ENCODE measurements at places on chromosomes 4 and X.

GRCh38 chr4:182010876-182011275, 232.3 kb upstream of the TENM3 start:
- DNase-seq, result no peak

DNA sequence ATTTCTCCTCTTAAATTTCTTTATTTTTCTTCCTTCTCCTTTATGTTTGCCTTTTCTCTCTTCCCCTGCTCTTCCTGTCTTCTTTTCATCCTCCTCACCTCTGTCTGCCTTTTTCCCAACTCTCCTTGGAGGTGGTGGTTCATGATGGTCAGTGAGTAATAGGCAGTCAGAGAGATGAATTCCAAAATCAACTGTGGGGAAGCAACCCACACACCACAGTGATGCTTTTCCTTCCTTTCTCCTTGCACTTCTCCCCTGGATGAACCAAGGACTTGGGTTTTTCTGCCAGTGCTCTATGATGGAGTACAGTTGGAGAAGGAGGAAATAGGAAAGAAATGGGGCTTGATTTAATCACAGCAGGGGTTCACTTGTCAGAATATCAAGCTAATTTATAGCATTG, 153.8 kb downstream of the DCK start:
- no peak for DNase-seq

DNA sequence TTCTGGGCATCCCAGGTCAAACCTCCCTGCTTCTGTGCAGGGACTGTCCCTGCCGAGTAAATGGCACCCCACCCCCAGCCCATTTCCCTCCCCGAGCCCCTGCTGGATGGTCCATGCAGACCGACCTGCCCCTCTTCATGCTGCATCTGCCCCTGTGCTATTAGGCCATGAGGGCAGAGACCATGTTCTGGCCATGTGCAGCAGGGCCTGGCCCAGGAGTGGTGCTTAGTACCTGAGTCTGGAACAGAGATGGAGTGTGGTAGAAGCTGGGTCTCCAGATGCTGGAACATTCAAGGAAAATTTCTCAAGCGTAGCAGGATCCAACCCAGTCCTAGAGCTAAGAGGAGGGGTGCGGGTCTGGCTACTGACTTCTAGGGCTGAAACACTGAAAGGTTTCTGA, 15.3 kb upstream of the UBA1 start:
- no peak for DNase-seq

DNA sequence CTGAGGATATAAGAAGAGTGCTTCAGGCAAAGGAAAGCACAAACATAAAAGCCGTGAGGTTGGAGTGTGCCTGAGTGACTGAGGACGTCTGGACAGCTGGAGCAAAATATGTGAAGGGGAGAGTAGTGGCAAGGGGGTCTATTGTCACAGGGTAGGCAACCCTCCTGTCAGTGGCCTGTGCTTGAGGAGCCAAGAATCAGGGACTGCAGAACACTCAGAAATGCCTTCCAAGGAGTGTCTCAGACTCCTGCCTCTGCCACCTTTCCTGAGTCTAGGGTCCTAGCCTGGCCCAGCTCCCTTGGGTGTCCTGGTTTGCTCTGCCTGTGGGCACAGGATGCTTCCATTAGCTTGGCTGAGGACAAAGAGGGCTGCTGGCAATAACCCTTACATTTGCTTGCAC, 152.5 kb upstream of the PJA1 start:
- no peak for DNase-seq

DNA sequence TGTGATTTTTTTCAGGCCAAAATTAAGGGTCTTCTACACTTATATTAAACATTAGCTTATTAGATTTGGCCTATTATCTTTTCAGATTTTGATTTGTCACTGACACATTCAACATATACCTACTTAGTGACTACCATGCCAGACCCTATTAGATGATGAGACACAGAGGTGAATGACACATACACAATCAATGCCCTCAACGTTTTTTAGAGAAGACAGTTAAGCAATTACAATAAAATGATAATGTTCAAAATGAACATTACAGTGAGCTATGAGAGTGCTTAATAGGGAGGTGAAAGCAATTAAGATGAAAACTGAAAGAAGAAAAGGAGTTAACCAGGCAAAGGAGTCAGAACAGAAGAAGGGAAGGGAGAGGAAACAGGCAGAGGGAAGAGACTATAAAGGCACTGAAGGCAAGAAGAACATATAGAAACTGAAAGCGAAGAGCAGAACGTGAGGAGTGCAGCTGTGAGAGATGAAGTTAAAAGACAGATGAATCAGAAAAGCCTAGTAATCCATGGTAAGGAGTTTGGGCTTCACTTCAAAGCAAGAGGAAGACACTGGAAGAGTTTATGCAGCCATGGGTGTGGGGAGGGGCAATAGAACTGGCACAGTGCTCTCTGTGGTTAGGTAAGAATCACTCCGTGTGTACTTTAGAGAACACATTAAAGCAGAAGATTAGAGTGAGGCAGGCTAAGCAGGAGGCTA, 119.0 kb downstream of the REELD1 start:
- no peak for DNase-seq

GRCh38 chr4:35900286-35901243, 343.7 kb downstream of the ARAP2 start:
- no peak for DNase-seq

- DNase-seq, result no peak
Observed at GRCh38 chr4:99507349-99507748, 3.5 kb upstream of the C4orf17 start.

GRCh38 chr4:11423465-11423864, 5.2 kb downstream of the HS3ST1 start:
- DNase-seq, result no peak

DNA sequence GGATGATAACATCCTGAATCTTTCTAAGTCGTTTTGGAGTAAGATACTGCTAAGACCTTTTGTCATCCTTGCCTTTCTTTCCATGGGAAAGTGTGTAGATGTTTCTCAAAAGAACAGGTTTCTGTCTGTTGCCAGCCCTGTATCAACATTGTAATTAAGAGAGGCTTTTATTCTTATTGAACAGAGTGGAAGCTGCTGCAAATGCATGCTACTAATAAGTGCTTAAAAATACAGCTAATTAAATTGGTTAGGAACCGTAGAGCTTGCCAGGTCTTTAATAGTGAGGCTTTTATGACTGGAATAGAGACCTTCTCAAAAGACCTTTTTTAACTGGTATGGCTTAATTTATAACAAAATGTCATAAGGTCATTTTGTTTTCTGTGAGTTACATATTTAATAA, 34.4 kb downstream of the INTU start:
- DNase-seq, result no peak

- no peak for DNase-seq
Observed at GRCh38 chr4:18063079-18063478, 41.5 kb upstream of the LCORL start.

GRCh38 chr4:138595731-138596460, 353.7 kb upstream of the SLC7A11 start:
- no peak for DNase-seq

DNA sequence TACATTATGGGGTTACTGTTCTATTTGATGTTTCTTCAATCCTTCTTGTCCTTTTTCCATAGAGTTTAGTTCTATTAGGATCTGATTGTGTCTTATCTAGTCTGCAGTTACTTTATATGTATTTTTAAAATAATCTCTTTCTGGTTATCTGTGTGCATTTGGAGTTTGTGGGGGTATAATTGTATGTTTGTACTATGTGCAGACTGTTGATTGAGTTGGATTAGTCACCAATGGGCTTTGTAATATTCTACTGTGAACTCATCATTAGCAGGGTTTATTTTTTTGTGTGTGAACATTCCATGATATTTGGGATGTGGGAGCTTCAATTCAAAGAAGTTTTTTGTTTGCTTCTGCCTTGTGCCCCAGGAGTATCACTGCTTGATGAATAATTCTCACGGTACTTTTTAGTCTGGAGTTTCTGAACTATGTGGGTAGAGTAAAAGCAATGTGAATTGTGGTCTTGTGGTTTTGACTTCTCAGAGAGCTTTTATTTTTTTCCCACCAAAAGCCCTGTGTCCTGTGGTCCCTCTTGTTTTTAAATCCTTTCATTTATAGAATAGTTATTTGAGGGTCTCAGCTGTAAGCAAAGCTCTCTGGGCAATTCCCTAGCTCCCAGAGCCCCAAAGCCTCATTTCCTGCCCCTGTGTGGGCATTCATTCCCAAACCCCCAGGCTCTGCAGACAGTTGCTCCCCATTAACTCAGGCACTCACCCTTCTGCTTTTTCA, 127.8 kb downstream of the PHKA2 start:
- DNase-seq, result no peak

GRCh38 chr4:95910749-95911148, 70.9 kb downstream of the PDHA2 start:
- no peak for DNase-seq

- no peak for DNase-seq
Observed at GRCh38 chr4:173924561-173924960, 358.9 kb downstream of the FBXO8 start.

- peak; percentile 47 for DNase-seq
Observed at GRCh38 chrX:107716118-107716684, 59.4 kb downstream of the TSC22D3 start.

DNA sequence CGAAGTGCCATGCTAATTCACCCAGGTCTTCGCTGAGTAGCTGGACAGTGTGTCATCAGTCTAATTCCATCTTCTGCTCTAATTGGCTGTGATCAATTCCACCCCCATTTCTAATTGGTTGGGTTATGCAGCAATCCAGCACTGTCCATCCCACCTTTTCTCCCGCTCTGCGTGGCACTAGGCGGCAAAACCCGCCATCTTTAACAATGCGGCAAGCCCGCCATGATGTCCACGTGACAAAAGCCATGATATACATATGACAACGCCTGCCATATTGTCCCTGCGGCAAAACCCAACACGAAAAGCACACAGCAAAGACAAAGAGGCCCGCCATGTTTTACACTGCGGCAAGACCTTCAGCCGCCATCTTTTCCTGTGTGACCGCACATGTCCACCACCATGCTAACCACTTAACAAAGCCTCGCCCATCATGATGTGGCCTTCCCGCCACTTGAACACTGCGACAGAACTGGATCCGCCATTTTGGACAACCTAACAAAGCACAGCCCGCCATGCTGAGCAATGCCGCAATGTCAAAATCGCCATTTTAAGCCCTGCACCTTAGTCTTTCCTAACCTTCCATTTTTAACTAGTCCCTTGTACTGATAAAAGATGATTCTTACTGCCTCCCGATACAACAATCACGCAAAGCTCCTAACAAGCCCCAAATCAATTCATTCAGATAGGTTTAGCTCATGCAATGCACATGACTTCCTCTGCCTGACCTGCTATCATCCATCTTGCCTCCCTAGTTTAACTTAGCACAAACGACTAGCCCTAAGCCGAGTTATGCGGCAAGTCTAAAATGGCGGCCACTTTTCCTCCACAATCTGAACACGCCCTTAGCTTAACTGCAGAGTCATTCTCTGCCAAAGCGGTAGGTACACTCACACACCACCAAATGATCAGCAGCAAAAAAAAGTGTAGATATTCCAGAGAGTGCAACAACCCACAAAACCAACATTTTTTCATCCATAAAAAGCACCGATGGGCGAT, 288.3 kb downstream of the CHIC1 start:
- peak; percentile 77 for DNase-seq

Data from hepatic stellate cell (primary cell).